NCI-H510A treated with DMSO at 0.1 percent for 48 hours (cell line): ENCODE measurements at places on chromosomes 16 and 17.

DNA sequence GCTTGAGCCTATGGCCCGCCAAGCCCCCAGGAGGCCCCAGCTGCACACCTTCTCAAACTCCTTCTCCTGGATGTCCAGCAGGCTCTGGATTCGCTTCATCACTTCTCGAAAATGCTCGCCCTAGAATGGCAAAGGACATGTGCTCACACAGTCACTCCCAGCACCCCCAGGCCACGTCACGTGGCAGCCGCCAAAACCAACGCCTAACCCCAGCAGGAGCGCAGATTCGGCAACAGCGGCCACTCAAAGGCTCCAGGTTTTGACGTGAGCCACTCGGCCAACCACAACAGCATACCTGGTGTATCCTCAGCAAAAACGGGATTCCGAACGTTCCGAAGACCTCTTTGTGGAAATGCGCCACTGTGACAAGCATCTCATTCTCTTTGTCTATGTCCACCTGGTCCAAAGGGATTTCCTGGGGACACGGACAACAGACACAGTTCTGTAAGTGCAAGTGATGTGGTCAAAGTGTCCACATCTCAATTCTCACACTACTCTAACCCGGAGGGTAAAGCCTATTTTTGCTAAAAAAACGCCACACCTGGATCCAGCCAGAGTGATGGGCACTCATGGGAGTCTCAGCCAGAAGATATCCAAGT is 12.7 kb downstream of the LITAFD start:
- no peak for DNase-seq

GRCh38 chr17:38797158-38797490 is 2.2 kb downstream of the PIP4K2B start:
- no peak for DNase-seq

GRCh38 chr17:56833809-56834379 is at the start of the genes C17orf67 and DGKE:
Gene C17orf67, minus strand, starts transcription at chr17:56833920. Its CDS starts 18,110 bp downstream, at chr17:56815810.
Gene DGKE, plus strand, starts transcription at chr17:56834151. Its CDS starts 645 bp downstream, at chr17:56834796.
- peak; percentile 95 for DNase-seq

GRCh38 chr16:265711-266110 is 10.0 kb downstream of the RGS11 start:
- no peak for DNase-seq

DNA sequence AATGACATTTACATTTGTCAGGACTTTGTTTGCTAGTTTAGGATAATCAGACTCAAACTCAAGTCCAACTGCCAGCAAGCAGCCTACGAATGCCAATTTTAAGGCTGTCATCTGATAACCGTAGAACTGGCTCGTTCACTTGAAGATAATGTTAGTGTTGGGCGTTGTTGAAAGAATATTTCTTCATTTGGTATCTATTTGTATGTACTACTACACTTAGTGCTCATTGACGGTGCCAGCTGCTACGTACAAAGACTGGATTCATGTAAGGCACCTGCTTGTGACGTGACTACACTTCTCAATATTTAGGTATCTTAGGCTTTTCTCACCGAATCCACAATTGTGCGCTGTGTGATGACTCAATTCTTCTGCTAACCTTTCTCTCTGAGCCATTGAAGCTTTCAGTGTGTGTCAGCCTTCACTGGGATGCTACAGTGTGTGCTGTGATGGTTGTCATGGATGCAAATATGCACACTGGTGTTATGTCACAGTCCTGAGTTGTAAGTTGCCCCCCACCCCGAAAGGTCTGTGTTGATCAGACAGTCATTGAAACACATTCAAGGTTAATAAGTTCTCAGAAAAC is 5.7 kb downstream of the ATP2C2 start:
- no peak for DNase-seq

GRCh38 chr16:54318941-54319340 is 32.4 kb upstream of the IRX3 start:
- no peak for DNase-seq

DNA sequence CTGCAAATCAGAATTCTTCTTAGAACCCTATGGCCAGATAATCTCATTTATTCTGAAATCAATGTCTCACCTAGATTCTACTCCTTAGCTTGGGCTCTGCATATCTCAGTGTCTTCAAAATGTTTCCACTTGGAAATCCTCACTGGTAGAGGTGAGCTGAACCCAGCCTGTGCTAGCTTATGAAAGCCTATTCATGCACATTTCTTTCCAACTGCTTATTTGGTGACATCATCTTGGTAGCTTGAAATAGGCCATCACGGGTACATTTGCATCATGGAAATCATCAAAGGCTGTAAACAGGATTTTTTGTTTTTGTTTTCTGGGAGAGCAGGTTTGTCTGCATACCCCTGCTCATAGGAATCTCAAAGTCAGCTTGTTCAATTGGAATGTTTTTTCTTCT is 130.8 kb downstream of the KCNJ18 start:
- DNase-seq: no peak

DNA sequence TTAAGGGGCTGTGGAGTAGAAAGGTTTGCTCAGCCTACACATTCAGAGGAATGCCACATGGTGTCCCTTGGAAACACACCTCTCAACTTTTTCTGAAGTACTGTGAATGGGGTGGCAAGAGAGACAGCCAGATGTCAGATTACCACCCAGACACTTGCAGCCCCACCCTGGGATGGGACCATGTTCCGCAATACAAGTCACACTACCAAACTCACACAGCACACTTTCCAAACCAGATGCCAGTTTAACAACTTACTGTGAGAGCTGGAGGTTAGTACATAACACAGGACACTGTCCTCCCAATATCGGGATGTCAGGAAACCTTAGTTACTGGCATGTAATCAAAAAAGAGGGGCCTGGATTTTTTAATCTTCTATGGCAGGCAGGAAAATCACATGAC is 7.9 kb downstream of the USP7 start:
- DNase-seq: no peak

GRCh38 chr17:13400491-13400890 is 201.2 kb downstream of the HS3ST3A1 start:
- no peak for DNase-seq

- DNase-seq: no peak
Measured at GRCh38 chr17:69702078-69702477, 287.6 kb downstream of the MAP2K6 start.

DNA sequence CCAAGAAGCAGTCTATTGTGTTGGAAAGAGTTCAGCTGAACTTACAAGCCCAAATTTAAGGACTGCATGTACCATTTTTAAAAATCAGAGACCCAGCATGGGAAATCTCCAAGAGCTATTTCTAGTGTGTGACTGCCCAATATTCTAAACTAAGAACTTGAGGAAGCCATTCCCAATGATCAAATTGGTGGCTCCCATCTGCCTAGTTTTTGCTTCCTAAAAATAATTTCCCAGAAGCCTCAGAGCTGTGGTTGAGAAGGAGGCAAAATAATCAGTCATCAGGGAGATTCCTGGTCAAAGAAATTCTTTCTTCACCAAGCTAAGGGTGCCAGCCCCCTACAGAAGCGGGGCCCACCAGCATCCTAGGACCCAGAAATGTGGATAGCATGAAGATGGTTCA is 176.1 kb upstream of the CDH5 start:
- no peak for DNase-seq

DNA sequence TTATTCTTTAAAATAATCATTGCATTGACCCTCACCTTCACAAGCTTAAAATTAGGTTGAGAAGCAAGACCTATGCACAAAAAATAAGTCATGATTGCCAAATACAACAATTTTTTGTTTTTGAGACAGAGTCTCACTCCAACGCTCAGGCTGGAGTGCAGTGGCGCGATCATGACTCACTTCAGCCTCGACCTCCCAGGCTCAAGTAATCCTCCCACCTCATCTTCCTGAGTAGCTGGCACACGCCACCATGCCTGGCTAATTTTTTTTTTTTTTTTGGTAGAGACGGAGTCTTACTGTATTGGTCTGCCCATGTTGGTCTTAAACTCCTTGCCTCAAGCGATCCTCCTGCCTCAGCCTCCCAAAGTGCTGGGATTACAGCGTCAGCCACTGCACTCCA is 24.2 kb downstream of the ZNF652 start:
- no peak for DNase-seq

- no peak for DNase-seq
Measured at GRCh38 chr16:53091466-53092211, 36.8 kb downstream of the CHD9 start.

DNA sequence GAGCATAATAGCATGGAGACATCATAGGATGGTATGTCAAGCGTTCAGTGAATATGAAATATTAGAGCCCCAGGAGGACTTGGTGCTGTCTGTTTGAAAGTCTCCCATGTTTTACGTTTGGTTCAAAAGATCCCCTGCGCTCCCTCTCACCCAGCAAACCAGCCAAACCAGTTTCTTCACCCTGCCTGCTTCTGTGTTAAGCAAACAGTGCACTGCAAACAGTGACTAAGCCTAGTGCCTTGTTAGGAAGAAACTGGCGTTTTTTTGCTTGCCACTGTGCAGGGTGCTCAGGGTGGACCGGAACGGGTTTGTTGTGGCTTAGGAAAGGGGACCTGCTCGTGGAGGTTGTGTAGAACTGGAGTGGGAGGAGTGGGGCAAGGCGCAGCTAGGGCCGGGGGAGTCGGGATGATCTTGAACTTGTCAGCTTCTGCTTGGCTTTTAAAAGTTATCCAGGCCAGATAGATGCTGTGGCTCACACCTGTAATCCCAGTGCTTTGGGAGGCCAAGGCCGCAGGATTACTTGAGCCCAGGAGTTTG is 7.7 kb downstream of the CDH1 start:
- peak; percentile 86 for DNase-seq
